Suprapubic skin (tissue), 4 donors: ENCODE measurements at places on chromosomes 11 and 22. TPM values are rescaled to one million over a fixed set of nuclear protein-coding genes. Genes with fewer than 3 reads are reported as not detected.

GRCh38 chr11:106904826-106905225 lies 113.5 kb downstream of the GUCY1A2 start:
- no peak overlapping the region for H3K27ac ChIP-seq
- no peak for DNase-seq
- H3K27me3 ChIP-seq: no peaks in the 10 kb centered on the region
- no peaks in the 10 kb centered on the region for H3K4me1 ChIP-seq

DNA sequence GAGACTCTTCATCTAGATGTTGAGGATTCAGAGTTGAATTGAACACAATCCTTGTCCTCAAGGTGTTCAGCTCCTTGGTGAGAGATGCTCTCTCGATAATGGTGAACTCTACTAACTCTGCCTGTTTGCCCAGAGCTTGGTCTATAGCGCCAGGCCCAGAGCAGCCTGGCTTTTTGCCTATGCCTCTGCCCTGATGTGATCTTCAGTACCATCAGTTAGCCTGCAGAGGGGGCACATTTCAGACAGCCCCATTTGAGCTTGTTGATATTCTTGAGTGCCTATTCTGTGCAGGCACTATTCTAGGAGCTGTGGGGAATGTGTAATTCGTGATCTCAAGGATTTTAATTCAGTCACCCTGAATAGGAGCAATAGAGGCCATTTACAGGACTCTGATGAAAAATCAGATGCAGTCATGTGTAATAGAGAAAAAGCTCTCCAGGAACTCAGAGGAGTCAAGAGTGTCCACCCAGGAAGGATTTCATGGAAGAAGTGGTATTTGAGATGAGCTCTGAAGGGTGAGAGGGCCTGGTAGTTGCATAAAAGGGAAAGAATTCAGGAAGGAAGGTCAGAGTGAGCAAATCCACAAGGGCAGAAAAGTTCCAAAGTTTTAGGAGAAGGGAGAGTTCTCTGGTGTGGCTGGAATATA lies 19.3 kb downstream of the GTPBP1 start:
- peaks cover 96% of the 10 kb centered on the region for H3K36me3 ChIP-seq
- H3K27me3 ChIP-seq: no peaks in the 10 kb centered on the region
- H3K4me3 ChIP-seq: no peak overlapping the region
- no peak for DNase-seq

The SLC17A6 gene
- not detected for total RNA-seq

DNA sequence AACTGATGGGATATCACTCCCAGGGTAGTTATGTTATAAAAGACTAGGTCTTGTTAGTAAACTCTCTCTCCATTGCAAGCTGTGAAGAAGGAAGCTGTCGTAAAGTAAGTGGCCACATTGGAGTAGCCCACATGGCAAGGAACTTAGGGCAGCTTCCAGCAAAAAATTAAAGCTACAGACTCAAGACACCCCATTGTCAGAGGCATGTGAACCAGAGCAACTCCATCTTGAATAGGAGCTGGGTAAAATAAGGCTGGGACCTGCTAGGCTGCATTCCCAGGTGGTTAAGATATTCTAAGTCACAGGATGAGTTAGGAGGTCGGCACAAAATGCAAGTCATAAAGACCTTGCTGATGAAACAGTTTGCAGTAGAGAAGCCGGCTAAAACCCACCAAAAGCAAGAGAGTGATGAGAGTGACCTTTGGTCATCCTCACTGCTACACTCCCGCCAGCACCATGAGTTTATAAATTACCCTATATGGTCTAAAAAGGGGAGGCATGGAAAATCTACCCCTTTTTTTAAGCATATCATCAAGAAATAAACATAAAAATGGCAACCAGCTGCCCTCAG lies 23.9 kb downstream of the CCKBR start:
- H3K27me3 ChIP-seq: no peaks in the 10 kb centered on the region
- DNase-seq: no peak
- H3K36me3 ChIP-seq: no peaks in the 10 kb centered on the region
- H3K4me1 ChIP-seq: no peaks in the 10 kb centered on the region
- H3K27ac ChIP-seq: no peak overlapping the region
- no peak overlapping the region for H3K4me3 ChIP-seq

The CARD18 gene
- total RNA-seq: 11.6 TPM

- DNase-seq: no peak
- H3K27ac ChIP-seq: no peak overlapping the region
- H3K36me3 ChIP-seq: no peaks in the 10 kb centered on the region
- no peaks in the 10 kb centered on the region for H3K27me3 ChIP-seq
- no peak overlapping the region for H3K4me3 ChIP-seq
Observed at GRCh38 chr11:34773826-34774225, 142.4 kb downstream of the APIP start.

DNA sequence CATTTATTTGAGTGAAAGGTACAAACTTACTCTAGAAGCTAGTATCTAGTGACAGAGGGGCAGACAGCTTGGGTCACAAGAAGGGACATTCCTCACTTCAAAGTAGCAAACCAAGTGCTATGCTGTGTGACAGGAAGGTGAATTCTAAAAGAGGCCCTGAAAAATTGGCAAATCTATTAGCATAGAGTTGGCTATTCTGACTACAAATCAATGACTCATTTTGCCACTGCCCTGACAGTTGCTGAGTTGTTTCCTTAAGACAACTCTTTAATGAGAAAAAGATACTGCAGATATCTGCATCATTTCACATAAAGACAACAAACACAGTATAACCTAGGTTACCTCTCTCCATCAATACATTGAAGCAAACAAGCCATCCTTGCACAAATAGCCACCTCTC lies 524.0 kb upstream of the LRRC4C start:
- no peaks in the 10 kb centered on the region for H3K4me1 ChIP-seq
- no peak overlapping the region for H3K4me3 ChIP-seq
- H3K27me3 ChIP-seq: no peaks in the 10 kb centered on the region
- no peak for DNase-seq
- H3K36me3 ChIP-seq: no peaks in the 10 kb centered on the region

The SELENOM gene
- total RNA-seq: 72.1 TPM

The NCAM1 gene
- total RNA-seq: 0.98 TPM

The CEP126 gene
- 3.4 TPM for total RNA-seq

- peaks cover 10% of the 10 kb centered on the region for H3K36me3 ChIP-seq
- peaks cover 10% of the 10 kb centered on the region for H3K27me3 ChIP-seq
- H3K4me3 ChIP-seq: no peak overlapping the region
- peaks cover 19% of the 10 kb centered on the region for H3K4me1 ChIP-seq
- no peak overlapping the region for H3K27ac ChIP-seq
Observed at GRCh38 chr11:18106688-18107087, 806 bp upstream of the SAAL1 start.

DNA sequence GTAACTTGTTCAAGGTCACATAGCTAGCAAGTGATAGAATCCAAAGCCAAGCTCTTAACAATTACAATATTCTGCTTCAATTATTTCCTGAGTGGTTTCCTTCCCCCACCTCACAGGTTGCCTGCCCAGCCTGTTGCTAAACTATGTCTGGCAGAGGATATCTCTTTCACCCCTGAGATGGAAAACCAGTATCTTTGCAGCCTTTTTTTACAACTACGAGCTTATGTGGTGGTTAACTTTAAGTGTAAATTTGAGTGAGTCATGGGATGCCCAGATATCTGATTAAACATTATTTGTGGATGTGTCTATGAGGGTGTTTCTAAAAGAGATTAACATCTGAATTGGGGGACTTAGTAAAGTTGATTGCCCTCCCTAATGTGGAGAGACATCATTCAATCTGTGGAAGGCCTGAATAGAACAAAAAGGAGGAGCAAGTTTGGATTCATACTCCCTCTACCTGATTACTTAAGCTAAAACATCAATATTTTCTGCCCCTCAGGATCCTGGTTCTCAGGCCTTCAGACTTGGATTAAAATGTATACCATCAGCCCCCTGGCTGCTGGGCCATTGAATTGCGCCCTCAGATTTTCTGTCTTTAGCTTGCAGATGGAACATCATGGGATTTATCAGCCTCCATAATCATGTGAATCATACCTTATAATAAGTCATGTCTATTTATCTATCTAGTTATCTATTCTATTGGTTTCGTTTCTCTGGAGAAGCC lies 911.9 kb downstream of the METTL15 start:
- H3K4me3 ChIP-seq: no peak overlapping the region
- no peaks in the 10 kb centered on the region for H3K4me1 ChIP-seq
- DNase-seq: no peak
- H3K36me3 ChIP-seq: no peaks in the 10 kb centered on the region
- H3K27ac ChIP-seq: no peak overlapping the region

DNA sequence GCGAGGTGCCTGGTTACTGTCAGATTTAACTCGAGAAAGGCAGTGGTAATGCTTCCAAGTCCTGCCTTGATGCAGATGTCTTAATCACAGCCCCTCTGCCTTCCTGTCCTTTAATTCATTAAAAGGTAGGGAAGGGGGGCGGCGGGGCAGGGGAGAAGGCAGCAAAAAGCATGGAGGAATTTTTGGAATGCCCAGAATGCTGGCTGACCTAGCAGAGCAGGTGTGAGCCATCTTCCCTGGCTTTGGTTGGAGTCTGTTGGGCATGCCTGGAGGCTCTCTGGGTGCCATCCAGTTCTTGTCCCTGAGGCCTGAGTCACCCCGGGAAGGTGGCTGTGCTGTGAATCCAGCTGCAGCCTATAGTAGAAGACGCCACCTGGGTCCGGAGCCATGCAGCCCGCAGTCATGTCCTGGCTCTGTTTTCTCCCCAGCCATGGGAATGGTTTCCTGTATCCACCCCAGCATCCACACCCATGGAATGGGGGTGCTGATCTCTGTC lies 15.6 kb downstream of the KIAA1671 start:
- no peak overlapping the region for H3K27ac ChIP-seq
- DNase-seq: no peak
- H3K27me3 ChIP-seq: no peaks in the 10 kb centered on the region
- peaks cover 53% of the 10 kb centered on the region for H3K4me1 ChIP-seq
- H3K4me3 ChIP-seq: no peak overlapping the region

The SLN gene
- 5.5 TPM for total RNA-seq

- no peaks in the 10 kb centered on the region for H3K36me3 ChIP-seq
- H3K4me3 ChIP-seq: peak overlapping the region; percentile 93
- no peaks in the 10 kb centered on the region for H3K27me3 ChIP-seq
- H3K4me1 ChIP-seq: peaks cover 37% of the 10 kb centered on the region
- no peak for DNase-seq
- peak overlapping the region; percentile 94 for H3K27ac ChIP-seq
Observed at GRCh38 chr11:47553406-47553743, 443 bp upstream of the CELF1 start.

The NUMA1 gene
- total RNA-seq: 845 TPM

GRCh38 chr11:119315131-119316015 lies 1.6 kb downstream of the MCAM start:
- H3K4me3 ChIP-seq: peak overlapping the region; percentile 53
- peaks cover 59% of the 10 kb centered on the region for H3K4me1 ChIP-seq
- peaks cover 33% of the 10 kb centered on the region for H3K27me3 ChIP-seq
- no peaks in the 10 kb centered on the region for H3K36me3 ChIP-seq

The GRIA4 gene
- 2.3 TPM for total RNA-seq

The KLHL35 gene
- 0.97 TPM for total RNA-seq

DNA sequence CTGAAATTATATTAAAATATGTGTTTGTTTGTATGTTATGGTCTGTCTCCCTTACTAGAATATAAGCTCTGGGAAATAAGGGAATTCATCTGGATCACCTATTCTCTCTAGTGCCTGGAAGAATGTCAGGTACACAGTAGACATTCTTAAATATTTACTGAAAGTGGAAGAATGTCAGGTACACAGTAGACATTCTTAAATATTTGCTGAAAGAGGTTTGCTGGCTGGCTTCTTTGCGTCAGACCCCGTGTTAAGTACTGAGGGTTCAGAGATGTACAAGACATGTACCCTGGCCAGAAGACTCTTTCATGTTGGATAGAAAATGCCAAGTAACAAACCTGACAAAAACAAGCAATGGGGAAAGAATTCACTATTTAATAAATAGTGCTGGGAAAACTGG lies 199.1 kb downstream of the INSC start:
- DNase-seq: no peak
- H3K36me3 ChIP-seq: no peaks in the 10 kb centered on the region
- H3K27ac ChIP-seq: no peak overlapping the region
- H3K4me1 ChIP-seq: no peaks in the 10 kb centered on the region

- no peaks in the 10 kb centered on the region for H3K4me1 ChIP-seq
- no peak overlapping the region for H3K27ac ChIP-seq
- H3K27me3 ChIP-seq: no peaks in the 10 kb centered on the region
- H3K4me3 ChIP-seq: no peak overlapping the region
- no peak for DNase-seq
Observed at GRCh38 chr11:1896923-1897322, 5.2 kb upstream of the PRR33 start.

The KRTAP5-2 gene
- total RNA-seq: not detected

- no peak for DNase-seq
- no peaks in the 10 kb centered on the region for H3K4me1 ChIP-seq
- no peaks in the 10 kb centered on the region for H3K36me3 ChIP-seq
- H3K27me3 ChIP-seq: no peaks in the 10 kb centered on the region
- no peak overlapping the region for H3K4me3 ChIP-seq
Observed at GRCh38 chr11:29018631-29019030, 910.4 kb downstream of the METTL15 start.

The PDGFB gene
- total RNA-seq: 20.6 TPM

DNA sequence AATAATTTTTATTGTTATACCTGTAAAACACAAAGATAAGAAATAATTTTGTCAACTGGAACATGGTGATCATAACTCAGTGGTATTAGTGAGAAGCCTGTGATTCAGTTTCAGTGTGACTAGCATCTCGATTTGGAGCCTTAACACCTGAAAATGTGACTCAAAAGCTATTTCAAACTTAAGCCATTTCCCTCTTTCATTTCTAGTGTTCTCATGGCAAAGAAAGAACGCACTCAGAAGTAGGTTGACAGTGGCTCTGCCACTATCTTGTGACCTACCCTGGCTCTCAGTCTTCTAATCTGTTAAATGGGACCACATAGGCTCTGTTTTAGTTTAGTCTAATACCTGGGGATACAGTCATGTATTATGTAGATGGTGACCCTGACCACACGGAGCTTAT lies 62.7 kb downstream of the ISX start:
- H3K4me1 ChIP-seq: no peaks in the 10 kb centered on the region
- no peaks in the 10 kb centered on the region for H3K36me3 ChIP-seq
- H3K4me3 ChIP-seq: no peak overlapping the region
- peaks cover 27% of the 10 kb centered on the region for H3K27me3 ChIP-seq
- no peak overlapping the region for H3K27ac ChIP-seq

DNA sequence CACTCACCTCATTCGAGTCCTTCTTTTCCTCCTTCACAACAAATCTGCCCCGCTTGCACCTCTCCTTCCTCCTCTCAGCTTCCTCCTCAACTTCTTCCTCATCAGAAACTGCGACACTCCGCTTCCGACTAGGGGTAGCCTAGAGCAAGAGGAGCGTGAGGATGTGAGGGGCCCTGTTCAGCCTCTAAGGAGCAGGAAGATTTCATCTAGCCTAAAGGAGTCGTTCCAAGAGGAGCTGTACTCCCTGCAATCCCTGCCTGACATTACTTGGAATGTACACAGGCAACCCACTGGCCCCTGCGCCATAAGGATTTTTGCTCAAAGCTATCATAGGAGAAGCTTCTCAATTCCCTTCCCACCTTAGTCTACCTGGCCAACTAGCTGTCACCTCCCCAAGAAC lies 34.5 kb downstream of the MORC2 start:
- no peak for DNase-seq
- no peak overlapping the region for H3K27ac ChIP-seq
- no peaks in the 10 kb centered on the region for H3K27me3 ChIP-seq
- H3K36me3 ChIP-seq: peaks cover 97% of the 10 kb centered on the region
- H3K4me1 ChIP-seq: no peaks in the 10 kb centered on the region
- no peak overlapping the region for H3K4me3 ChIP-seq

The SLC5A4 gene
- 0.38 TPM for total RNA-seq
